ENCODE measurements at places on chromosomes 6 and 20.

DNA sequence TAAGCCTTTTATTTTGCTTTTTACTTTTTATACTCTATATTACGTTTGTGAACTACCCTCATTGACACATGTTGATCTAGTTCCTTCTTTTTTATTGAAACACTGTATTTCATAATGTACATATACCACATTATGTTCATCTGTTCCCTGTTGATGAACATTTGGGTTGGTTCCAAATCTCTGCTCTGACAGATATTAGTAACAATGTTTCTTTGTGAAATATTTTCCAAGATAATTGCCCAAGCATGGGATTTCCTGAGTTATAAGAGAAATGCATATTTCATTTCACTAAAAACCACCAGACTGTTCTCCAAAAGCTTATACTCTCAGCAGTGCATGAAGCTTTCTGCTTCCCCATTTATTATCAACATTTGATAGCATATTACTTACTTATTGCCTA is 44.2 kb upstream of the TNFRSF21 start:
- no peak overlapping the region for H3K4me3 ChIP-seq
- no peaks in the 10 kb centered on the region for H3K36me3 ChIP-seq
- H3K4me1 ChIP-seq = no peaks in the 10 kb centered on the region

DNA sequence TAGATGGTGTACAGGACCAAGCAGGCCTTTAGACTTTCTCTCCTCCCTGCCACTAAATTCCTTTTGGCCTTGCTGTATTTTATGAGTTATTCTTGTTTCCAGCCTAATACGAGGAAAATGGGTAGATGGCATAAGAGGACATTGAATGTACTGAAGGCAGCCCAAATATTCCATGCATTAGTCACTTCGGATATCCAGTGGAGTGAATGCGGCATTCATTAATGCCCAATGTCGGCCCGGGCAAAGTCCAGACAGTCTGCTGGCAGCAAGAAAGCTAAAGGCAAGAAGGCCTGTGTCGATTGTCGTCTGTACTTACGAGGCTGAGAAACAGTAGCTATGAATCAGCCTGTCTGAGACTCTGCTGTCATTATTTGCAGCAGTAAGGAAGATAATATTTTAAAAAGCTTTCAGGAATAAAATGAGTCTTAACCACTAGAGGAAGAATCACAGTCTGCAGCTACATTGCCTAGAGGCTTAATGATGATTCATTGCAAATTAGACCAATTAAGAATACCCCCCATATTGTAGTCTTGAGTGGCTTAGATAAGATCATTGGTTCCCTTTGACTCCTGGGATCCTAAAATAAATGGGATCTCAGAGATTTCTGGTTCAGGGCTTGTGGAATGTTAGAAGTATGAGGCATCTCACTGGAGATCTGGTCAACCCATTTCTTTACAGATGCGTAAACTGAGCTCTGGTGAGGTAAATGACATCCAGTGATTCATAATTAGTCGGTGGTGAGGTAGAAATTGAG is 534.1 kb upstream of the JAG1 start:
- no peak for DNase-seq
- H3K4me1 ChIP-seq = no peaks in the 10 kb centered on the region
- H3K27ac ChIP-seq = no peak overlapping the region

GRCh38 chr6:14058029-14058695 is 59.4 kb upstream of the CD83 start:
- H3K27ac ChIP-seq = no peak overlapping the region
- no peaks in the 10 kb centered on the region for H3K4me1 ChIP-seq
- H3K36me3 ChIP-seq = no peaks in the 10 kb centered on the region
- no peak overlapping the region for H3K4me3 ChIP-seq

GRCh38 chr6:25754535-25754934 is at the start of gene SLC17A4:
Gene SLC17A4 (plus strand): TSS chr6:25754742. CDS start chr6:25761963, 7,221 bp downstream.
- no peaks in the 10 kb centered on the region for H3K36me3 ChIP-seq
- no peak for DNase-seq
- H3K4me1 ChIP-seq = no peaks in the 10 kb centered on the region
- H3K27me3 ChIP-seq = no peaks in the 10 kb centered on the region
- H3K27ac ChIP-seq = no peak within 1 kb of the TSS

DNA sequence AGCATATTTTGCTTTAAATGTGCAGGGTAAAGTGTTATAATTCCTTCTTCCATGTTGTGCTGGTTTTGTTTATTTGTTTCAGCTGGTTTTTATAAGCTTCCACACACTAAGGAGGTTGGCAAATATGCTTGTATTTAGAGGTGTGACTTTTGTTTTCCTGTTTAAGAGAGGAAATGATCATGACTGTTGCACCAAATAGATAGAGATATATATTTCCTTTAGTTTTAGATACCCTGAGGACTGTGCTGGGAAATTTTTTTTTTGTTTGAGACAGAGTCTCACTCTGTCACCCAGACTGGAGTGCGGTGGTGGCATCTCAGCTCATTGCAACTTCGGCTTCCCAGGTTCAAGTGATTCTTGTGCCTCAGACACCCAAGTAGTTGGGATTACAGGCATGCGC is 5.8 kb downstream of the TBPL1 start:
- no peak overlapping the region for H3K4me3 ChIP-seq
- H3K27ac ChIP-seq = no peak overlapping the region
- DNase-seq = no peak
- H3K36me3 ChIP-seq = no peaks in the 10 kb centered on the region
- H3K27me3 ChIP-seq = no peaks in the 10 kb centered on the region
- peaks cover 16% of the 10 kb centered on the region for H3K4me1 ChIP-seq

DNA sequence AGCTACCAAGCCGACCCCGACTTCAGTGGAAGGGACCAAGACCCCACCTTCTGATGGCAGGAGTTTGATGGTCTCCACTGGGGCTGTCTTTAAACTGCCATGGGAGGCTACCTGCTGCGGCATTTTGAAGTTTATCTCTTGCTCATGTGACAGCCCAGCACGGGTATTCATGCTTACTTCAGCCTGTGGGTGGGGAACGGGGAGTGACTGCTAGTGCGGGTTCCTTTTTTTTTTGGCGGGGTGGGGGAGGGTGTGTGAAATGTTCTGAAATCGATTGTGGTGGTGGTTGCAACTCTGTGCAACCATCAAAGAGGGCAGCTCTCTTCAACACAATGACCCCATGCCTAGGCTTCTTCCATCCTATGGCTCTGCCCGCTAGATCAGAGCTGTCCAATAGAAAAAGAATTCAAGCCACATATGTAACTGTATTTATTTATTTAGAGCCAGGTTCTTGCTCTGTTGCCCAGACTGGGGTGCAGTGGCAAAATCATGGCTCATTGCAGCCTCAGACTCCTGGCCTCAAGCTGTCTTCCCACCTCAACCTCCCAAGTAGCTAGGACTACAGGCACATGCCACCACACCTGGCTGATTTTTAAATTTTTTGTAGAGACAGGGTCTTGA is 53.7 kb downstream of the PPP1R16B start:
- peaks cover 79% of the 10 kb centered on the region for H3K4me1 ChIP-seq
- DNase-seq = no peak
- peak overlapping the region; percentile 62 for H3K27ac ChIP-seq
- no peaks in the 10 kb centered on the region for H3K27me3 ChIP-seq
- H3K36me3 ChIP-seq = peaks cover 3% of the 10 kb centered on the region
- no peak overlapping the region for H3K4me3 ChIP-seq

Data from CD4-positive, alpha-beta T cell (primary cell).